ENCODE measurements at places on chromosomes 2 and 18.

- DNase-seq = no peak
These were observed 80.4 kb downstream of the TGFA start for GRCh38 chr2:70473101-70473722.

DNA sequence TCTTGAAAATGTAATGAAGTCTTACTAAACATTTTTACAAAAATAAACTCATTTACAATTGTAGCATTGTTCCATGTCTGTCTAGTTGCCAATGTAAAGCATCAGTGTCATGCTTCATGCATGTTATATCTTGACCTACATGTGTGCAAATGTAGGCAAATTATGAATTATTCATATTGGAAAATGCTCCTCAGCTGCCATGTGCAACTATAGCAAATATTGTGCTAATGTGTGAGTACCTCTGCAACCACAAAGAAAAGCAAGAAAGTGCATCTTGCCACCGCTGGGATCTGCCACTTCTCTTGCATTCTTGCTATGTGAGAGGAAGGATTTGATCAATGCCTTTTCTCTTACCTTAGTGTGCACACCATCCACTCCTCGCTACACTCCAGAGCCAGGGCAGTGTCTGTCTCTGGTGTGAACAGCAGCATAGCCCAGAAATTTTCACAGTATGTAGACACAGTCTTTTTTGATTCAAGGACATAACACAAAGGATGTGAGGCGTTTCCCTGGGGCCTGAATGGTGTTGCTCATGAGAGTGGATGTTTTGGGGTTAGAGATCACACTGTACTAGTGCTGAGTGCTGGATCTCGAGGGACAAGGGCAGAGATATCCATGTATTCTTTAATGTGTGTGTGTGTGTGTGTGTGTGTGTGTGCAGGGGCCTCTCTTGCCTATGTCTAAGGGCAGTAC lies 47.6 kb upstream of the HAAO start:
- no peak for DNase-seq

GRCh38 chr2:196213252-196213980 lies 42.0 kb upstream of the STK17B start:
- DNase-seq = no peak

GRCh38 chr18:35337286-35337685 lies 6.9 kb downstream of the ZNF24 start:
- DNase-seq = no peak

GRCh38 chr2:167192833-167193232 lies 304.6 kb downstream of the XIRP2 start:
- no peak for DNase-seq

DNA sequence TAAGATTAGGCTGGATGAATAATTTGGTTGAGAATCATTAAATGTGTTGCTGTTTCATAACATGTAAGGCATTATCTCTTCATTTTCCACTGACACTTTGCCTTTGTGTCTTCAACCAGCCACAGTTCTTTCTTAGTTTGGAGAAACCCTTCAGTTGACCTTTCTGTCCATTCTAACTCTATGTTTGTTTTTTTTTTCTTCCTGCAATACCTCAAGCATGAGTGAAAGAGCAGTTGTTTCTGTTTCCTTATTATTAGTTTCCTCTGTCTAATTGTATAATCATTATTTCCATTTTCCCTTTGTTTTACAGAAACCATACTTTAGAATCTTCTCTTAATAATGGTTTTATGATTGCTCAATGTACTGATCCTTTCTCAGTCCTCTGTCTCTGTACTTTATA lies 25.6 kb downstream of the HADHB start:
- DNase-seq = no peak

GRCh38 chr2:33488715-33489540 lies 12.5 kb downstream of the RASGRP3 start:
- DNase-seq = no peak

DNA sequence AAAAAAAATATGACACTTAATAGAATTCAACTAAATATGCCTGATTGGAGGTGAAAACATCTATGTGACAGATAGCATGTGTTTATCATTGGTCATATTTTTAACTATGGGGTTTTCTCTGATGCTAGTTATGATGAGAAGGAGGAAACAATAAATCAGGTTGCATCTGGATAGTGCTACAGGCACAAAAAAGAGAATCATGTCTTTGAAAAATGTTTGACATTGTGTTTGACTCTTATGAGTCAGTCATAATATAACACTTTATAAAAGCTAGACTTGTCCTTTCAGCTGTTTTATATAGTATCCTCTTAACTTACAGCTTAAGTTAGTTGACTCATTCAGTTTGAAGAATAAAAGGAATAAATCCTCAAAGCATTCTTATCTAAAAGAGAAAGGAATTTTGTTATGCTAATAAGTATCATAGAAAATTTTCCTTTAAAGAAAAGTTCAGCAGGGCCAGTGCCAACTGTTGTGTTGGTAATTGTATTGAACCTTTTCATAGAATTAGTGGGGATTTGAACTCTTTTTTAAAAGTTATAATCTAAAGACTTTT lies 78.4 kb upstream of the UBXN4 start:
- DNase-seq = no peak

- DNase-seq = peak; percentile 39
These were observed 87.8 kb upstream of the RBMS1 start for GRCh38 chr2:160581448-160581847.

GRCh38 chr18:67525328-67526099 lies 9.0 kb upstream of the DSEL start:
- DNase-seq = peak; percentile 49

DNA sequence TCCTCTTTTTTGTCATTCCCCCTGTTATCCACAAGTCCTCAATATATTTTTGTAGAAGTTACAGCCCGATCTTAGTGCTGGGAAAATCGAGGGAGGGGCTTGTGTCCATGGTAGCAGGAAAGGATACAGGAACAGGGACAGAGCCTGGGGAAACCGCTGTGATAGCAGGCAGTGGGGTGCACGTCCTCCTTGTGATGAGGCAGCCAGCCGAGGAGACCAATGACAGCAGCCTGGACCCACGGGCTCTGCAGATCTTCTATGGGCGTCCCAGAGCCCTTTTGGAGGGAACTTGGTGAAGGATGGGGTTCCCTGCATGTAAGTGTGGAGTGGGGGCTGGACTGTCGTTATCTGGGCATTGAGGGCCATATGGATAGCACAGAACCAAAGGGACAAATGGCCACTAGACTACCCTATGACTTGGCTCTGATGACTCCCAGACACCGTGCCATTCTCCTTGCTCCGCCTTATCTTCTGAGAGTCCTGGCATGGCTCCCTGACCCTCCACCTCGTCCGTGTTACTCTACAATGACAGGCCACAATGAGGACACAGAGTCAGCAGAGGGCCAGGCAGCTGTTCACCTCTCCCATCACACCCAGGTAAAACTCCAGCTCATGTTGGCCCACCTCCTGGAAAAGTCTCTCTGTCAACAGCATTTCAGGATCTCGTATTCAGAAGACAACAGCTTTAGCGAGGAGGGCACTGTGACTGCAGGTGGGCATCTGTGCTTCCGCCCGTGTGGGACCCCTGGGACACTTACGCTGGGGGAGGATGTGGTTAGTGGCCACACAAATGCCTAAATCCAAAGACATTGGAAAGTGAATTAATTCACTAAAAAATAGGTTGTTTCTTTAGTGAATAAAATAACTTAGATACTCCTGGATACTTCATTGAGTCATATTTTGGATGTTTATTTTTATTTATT lies 100.1 kb downstream of the VAPA start:
- DNase-seq = no peak

- no peak for DNase-seq
These were observed 5.0 kb downstream of the SNED1 start for GRCh38 chr2:241003369-241003768.

DNA sequence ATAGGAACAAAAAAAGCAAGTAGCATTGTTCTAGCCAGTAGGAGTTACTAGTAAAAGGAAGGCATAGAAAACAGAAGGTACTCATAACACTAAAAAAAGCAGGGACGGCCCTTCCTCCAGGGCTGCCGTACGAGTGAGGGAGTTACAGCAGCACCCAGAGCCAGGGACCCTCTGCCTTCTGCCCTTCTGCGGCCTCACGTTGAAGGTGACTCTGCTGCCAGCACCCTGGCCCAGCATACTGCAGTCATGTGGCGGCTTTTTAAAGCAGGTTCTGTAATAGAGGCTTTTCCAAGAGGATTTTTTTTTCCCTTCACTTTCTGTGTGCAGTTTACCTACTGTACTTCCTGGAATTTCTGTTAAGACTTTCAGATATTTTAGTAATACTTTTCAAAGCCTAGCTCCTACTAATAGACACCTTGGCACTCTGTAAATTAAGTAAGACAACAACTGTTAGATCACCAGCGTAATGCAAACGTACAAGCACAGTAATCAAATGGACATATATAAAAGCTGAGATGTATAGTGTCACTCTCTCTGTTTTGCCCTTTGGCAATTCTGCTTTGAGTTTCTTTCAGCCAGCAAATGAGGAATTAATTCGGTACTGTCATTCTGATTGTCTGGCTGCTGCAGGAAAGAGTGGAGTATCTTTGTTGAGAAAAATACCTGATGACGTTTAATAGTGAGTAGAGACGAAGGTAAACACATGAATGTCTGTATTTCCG lies 161.5 kb downstream of the PTGR3 start:
- DNase-seq = no peak

DNA sequence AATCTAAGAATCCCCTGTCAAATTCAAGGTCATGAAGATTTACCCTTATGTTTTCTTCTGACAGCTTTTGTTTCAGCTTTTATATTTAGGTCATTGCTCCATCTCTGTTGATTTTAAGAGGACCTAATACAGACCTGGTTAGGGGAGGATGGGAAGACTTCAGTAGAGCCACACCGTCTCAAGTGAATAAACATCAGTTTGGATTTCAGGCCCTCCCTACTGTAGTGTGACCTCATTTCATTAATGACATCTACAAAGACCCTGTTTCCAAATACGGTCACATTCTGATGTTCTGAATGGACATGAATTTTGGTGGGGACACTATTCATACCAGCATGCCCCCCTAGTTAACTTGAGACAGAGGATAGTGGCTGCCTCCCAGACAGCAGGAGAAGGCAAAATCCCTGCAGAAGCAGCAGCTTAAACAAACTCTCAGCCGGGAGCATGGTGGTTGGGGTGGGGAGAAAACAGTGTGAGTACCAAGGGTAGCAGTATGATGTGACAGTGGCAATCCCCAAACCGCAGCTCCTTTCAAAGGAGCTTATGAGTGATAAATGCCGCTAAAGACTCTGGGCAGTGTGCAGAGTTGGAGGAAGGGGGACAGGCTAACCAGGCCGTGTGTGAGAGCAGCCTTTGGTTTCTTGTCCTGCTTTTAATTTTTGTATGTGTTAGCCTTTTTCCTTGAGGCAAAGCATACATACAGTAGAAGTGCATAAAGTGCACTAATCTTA lies 65.9 kb upstream of the TNP1 start:
- DNase-seq = no peak

DNA sequence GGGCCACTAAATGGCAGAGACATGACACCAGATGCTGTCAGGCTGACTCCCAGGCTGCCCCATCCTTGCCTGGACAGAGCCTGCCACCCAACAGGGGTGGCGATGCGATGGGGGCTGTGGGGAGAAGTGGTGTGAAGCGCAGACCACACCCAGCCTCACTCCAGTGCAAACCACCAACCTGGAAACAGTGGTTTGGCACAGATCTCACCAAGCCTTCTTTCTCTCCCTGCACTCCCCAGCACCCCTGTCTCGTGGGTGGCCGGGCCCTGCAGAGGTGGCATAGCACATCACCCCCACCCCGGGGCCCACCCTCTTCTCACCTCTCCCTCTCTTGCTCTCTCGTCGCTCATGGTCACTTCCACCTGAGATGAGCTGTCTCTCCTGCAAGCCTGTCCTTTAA lies 32.6 kb downstream of the CIB4 start:
- no peak for DNase-seq

GRCh38 chr2:8193146-8193545 lies 488.7 kb upstream of the ID2 start:
- no peak for DNase-seq

DNA sequence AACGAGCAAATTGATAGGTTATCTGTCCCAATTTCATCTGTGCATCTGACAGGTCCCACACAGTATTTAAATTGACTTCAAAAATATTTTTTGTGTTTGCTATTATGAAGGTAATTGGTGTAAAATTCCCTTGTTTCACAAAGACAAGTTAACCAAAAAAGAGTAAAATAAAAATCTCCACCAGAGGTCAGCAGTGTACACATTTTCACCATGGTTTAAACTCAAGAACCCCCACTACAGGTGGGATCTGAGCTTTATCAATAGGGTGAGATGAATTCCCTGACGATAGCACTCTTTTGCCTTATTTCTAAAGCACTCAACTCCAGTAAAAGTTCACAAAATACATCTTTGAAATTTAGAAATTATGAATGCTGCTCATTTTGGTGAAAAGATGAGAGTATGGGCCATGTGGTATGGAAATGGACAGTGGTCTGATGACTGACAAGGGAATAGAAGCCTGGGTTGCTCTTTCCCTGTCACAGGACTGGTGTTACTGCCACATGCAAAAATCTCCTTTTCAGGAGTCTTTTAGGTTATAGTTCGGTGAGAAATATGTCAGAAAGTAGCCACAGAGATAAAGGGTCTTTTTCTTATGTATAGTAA lies 68.0 kb downstream of the SERPINB8 start:
- DNase-seq = peak; percentile 64

- DNase-seq = peak; percentile 93
These were observed at the start of gene PRKD3 for GRCh38 chr2:37324786-37325624. Gene PRKD3, minus strand, starts transcription at chr2:37324833. Its CDS starts 8,309 bp downstream, at chr2:37316524.

GRCh38 chr2:154720651-154721050 lies 22.2 kb downstream of the KCNJ3 start:
- no peak for DNase-seq

- no peak for DNase-seq
These were observed 68.6 kb downstream of the EXOC6B start for GRCh38 chr2:72757177-72757775.

- DNase-seq = no peak
These were observed 116.2 kb downstream of the RIF1 start for GRCh38 chr2:151525821-151526373.

DNA sequence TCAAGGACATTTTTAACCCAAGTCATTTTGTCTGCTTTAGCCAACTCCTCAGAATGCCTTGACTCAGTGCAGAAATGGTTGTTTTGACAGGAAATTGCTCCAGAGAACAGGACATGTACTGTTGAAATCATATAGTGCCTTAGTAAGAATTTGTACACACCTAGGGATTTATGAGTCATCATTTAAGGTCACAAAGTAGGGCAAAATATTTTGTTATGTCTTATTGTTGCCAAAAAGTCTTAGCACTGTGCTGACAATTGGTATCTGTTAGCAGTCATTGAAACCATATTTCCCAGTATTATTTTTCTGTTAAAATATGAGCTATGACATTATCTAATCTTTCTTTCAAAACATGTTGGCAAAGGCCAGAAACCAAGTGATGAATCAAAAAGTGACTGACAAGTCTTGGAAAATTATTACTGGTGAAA lies 104.5 kb downstream of the OSBPL6 start:
- DNase-seq = no peak

- DNase-seq = no peak
These were observed 199.2 kb downstream of the ST6GAL2 start for GRCh38 chr2:106686814-106687213.

- no peak for DNase-seq
These were observed 9.4 kb downstream of the ZNF24 start for GRCh38 chr18:35334821-35335220.

- no peak for DNase-seq
These were observed 298.6 kb downstream of the CYP26B1 start for GRCh38 chr2:71849111-71849510.

DNA sequence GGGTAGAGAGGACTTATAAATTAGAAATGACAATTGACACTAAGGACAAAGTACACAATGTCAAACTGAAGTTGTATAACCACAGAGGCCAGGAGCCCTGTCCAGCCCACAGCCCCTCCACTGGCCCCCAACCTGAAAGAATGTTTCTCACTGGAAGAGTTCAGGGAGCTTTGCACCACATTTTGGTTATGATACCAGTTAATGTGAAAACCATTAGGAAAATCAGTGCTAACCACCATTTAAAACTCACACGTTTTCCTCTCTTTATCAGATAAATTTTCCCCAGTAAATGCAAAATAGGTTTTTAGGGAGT lies 6.2 kb upstream of the IL1RL2 start:
- DNase-seq = no peak

Measured in iPS-NIHi11 (cell line).